Stimulated activated CD8-positive, alpha-beta memory T cell treated with anti-CD3 and anti-CD28 coated beads, Interleukin-15, amount 100 ng/mL, for 24 hours (primary cell): ENCODE measurements at places on chromosomes 6 and 20.

DNA sequence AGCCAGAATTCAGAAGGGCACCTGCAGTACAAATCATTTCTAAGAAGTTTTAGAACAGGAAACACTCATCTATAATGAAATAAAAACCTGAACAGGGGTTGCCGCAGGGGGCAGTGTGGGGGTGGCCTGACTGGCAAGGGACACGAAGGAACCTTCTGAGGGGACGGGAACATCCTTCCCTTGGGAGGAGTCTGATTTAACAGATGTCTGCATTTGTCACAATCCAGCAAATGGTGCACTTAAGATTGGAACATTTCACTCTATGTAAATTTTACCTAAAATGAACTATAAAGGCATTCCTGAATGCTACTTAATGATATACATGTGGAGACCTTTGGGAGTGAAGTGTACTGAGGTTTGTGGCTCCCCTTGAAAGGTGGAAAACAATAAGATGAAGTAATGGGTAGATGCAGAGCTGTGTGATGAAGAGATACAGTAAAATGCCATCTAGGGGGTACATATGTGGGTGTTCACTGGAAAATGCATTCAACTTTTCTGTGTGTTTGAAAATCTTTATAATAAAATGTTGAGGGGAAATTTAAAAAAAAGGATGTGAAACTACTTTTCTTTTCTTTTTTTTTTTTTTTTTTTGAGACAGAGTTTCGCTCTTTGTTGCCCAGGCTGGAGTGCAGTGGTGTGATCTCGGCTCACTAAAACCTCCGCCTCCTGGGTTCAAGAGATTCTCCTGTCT lies 89.5 kb downstream of the SNX5 start:
- DNase-seq, result no peak

GRCh38 chr6:3340358-3340802 lies 81.6 kb downstream of the PSMG4 start:
- no peak for DNase-seq

- no peak for DNase-seq
These were observed 11.4 kb upstream of the COL9A1 start for GRCh38 chr6:70314296-70314695.

- DNase-seq, result no peak
These were observed 30.8 kb downstream of the ISM1 start for GRCh38 chr20:13251904-13252297.

- DNase-seq, result no peak
These were observed 560 bp downstream of the YTHDF1 start for GRCh38 chr20:63215101-63216040.

GRCh38 chr20:46270977-46271744 lies 37.1 kb downstream of the CDH22 start:
- DNase-seq, result no peak

DNA sequence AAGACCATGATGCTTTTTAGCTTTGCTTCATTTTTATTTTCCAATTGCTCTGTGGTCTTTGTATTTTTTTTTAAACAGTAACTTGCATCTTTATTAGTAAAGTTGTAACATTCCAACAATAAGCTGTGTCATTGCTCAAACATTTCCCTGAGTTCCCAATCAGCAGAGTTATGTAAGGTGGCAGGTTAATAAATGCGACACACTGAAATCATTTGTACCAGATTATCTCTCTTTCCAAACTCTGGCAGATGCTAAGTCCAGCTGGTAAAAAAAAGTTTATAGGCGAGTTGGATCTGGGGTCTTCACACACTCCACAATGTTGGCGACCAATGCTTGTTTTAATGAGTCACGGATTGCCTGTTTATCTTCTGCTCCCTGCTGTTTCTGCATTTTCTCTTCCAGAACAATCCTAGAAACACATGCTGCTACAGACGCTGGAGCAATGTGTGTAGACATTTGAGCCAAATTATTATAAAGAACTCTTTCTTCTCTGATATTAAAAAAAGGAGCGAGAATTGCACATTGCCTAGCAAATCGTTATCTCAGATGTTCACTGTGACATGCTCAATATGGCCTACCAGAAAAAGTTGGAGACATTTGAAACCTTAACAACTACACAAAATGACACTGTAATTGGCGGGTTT lies 113.6 kb upstream of the IFNGR1 start:
- DNase-seq, result no peak

DNA sequence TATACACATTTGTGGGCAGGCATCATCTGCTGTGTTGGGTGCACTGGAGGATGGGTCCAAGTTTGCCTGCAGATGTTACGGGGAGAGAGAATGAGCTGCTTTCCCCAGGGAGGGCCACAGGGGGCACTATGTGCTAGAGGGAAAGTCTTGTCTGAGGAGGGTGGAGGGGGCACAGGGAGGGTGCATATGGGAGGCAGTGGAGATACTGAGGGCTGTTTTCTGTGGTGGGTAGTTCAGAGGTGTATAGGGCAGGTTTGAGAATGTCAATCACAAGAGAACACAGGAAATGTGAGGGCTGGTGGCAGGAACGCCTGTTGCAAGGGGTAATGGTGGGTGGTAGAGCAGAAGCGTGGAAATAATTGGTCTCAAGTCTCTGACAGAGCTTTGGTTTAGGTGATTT lies 7.7 kb upstream of the PTPRA start:
- no peak for DNase-seq

DNA sequence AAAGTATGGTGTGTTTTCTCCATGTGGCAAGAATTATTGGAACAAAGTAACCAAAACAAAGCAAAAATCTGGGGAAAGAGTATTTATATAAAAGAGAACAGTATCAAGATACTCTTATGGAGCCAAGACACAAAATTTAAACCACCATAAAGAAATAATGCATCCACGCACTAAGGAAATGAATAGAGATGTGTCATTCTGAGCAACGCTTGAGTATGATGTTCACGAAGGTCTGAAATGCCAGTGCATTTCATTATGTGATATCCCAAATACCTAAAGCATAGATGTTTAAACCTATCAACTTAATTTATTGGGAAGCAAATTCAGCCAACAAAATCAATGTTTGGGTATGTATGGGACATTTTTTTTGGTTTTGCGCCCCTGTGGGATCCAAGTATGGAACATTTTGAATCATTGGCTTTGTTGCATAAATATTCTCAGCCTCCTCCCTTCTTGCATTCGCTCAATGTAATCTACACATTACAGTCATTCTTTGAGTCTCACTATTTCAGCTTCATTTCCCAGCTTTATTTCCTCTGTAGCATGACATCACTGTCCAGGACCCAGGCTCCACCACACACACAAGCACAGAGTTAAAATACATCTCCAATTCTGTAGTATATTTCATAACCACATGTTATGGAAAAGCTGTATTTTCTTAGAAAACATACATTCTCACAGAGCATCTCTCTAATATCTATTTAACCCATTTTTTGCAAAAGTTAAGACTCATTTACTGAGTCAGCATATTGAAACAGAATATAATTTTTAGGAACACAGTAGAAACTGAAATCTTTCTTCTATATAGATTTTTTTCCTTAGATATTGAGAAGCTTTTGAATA lies 11.6 kb upstream of the MOXD1 start:
- DNase-seq, result no peak
